ENCODE measurements at places on chromosomes 11 and 22.

GRCh38 chr22:34587357-34588356, 478.3 kb upstream of the ISX start:
- no peak for DNase-seq

GRCh38 chr11:116690611-116691010, 82.2 kb downstream of the BUD13 start:
- DNase-seq, result no peak

DNA sequence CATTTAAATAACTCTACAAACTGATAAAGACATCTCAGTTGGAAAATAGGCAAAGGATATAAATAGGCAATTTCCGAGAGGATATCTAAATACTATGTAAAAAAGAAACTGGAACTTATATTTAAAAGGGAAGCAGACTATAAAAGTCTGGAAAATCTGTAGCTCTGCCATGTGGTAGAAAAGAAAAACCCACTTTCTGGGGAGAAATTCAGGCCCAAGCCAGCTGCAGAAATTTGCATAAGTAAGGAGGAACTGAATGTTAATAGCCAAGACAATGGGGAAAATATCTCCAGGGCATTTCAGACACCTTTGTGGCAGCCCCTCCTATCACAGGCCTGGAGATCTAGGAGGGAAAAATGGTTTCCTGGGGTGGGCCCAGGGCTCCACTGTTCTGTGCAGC, 97.8 kb upstream of the ZBED5 start:
- DNase-seq, result no peak

GRCh38 chr11:9861860-9862725, 198.2 kb downstream of the SWAP70 start:
- DNase-seq, result peak; percentile 3

DNA sequence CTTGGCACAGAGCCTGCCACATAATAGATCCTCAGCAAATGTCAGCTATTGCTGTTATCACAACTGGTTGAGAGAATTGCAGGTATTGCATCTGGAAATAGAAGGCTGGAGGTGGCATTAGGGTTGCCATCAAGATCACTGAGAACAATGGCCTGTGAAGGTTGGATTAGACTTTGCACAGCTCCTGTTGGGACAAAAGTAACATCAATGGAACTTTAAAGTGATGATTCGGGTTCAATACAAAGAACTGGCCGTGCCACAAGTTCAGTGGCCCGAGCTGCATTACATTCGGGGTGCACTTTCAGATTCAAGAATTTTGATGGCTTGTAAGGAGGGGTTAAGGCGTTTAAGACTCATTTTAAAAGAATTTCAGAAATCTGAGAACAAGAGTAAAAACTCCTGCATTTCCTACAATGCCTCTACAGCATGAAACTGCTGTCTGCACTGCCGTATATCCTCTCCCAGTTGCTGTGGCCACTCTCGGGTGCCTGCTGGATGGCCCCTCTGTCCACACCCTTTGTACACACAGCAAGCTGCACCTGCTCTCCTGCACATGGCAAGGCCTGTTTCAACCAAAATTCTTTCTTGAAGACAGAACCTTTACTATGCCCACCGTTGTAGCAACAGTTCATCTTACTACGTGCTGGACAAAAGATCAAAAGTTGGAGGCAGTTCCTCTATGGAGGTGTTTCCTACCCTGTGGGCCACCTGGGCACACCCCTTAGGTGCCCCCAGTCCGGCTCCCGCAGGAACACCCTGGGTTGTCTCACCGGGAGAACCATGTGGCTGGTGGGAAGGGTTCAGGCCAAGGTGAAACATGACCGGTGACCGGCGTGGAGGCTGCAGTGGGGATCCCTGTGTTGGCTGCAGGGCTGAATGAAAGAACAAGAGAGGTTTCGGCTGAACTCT, 17.5 kb upstream of the SHANK2 start:
- no peak for DNase-seq

DNA sequence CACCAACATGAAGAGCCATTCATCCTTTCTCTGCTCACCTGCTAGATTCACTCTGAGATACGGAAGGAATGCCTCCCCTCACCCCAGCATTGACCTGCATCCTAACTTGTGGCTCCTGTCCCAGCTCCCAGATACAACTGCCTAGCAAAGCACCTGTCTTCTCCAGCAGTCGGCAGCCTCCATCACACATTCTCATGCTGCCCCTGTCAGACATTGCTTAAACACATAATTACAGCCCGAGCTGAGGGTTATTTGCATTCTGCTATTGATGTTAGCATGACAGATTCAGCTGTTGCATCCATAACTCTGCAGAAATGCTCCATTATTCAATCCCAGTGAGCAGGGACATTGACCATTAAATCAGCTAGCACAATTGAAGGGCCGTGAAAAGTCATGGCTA, 184.4 kb upstream of the NARS2 start:
- DNase-seq, result no peak

DNA sequence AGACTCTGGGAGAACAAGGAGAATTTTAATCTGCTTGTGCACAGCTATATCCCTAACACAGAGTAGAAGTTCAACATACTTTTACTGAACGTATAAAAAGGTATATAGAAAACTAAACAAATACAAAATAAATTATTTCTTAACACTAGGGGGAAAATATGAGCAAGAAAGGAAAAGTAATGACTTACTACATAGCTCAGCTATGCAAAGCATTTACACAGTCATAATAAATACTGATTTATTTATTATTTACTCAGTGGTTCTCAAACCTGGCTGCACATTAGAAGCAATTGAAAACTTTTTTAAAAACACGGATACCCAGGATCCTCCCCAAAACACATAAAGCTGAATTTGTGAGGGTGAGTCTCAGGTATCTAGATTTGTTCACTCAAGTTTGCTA, 182.5 kb downstream of the TTC28 start:
- DNase-seq, result no peak

- DNase-seq, result no peak
These were observed 93.5 kb downstream of the DBX1 start for GRCh38 chr11:20066783-20067156.

DNA sequence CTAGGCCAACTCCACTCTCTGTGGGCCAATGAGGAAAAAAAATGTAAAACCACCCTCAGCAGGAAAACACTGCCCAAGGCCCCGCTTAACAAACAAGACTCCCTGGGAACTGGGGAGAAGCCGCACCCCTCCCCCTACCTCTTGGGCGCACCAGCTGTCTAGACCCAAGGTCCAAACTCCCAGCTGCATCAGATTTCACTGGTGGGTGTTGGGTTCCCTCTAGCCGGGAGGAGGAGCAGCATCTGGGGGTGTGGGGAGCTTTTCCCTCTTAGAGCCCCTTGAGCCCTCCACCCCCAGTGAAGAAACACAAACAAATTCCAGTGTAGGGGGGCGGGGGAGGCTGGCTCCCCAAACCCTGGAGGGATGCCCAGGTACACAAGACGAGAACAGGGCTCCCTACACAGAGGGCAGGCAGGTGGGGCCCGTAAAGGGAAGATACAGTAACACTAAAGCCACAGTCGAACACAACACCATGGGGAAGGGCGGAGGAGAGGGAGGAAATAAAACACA, 64.9 kb downstream of the NECTIN1 start:
- DNase-seq, result no peak

DNA sequence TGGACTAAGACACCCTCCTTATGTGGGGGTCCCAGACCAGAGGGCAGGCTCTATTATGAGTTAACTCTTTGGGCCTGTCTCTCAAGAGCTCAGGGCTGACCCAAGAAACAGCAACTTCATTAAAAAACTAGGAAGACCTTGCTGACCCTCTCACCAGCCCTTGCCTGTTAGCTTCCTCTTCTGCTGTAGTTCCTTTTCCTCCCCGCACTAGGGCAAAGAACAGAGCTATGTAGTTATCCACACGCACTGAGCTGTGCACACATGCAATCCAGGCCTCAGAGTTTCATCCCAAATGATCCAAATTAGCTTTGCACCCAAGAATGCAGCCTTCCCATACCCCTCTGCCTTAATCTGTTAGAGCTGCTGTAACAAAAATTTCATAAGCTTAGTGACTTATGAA, 539.6 kb upstream of the CADM1 start:
- DNase-seq, result no peak

GRCh38 chr11:85281550-85281949, 345.6 kb downstream of the DLG2 start:
- no peak for DNase-seq

DNA sequence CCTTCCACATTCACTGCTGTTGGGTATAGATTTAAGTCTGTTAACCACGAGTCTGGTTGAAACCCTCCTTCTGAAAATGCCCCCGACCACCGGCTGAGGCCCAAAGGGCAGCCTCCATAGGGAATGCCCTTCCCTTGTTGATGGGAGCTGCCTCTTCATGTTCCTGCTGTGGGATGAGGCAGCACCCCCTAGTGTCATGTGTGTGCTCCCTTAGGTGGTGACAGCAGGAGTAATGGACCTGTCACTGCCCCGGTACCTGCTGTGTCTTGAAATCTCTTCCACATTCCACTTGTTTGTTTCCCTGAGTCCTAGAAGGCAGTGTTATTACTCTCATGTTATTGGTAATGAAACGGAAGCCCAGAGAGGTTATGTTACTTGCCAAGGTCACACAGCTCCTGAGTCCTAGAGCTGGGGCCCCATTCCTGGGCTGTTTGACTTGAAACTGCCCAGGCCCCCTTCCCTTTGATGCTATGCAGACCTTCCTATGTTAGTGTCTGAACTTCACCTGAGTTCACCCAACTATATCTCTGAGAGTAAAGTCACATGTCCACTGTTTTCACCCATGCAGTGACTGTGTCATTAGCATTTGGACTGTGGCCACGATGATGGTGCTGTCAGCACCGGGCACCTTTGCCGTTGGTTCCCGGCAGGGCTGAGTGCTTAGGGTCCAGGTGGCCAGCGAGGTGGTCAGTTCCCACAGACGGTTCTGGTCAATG, 234.3 kb downstream of the TBC1D22A start:
- no peak for DNase-seq

GRCh38 chr11:11439591-11439990, 86.5 kb upstream of the CSNK2A3 start:
- DNase-seq, result no peak

DNA sequence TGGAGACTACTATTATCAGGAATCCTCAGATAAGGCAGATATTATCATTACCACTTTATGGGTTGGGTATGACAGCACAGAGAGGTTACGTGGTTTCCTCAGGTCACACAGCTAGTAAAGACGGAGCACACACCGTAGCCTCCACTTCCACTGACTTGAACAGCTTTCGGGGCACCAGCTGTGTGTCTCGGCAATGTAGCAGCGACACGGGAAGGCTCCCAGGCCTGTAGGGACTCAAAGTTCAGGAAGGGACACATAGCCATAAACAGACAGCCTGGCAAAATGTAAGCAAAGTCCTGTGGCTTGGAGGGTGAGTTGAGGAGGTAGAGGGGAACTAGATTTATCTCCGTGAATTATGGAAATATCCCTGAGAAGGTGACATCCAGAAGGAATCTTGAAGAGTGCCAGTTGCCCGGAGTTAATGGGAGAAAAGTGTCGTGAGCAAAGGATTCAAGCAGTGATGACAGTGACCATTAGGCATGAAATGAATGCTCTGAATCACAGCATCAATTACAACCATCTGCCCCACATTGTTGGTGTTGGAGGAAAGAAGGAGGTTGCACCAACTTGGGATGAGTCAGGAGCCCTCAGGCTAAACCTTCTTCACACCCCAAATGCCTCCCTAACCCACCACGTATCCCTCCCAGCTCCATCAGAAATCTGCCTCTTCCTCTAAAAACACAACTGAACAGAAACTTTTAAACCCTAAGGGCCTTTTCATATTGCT, 106.7 kb upstream of the ASPHD2 start:
- DNase-seq, result no peak

- no peak for DNase-seq
These were observed 32.7 kb upstream of the TXNRD2 start for GRCh38 chr22:19974268-19974861.

GRCh38 chr11:111520560-111520959, 6.0 kb downstream of the HOATZ start:
- DNase-seq, result no peak

- DNase-seq, result no peak
These were observed 25.8 kb downstream of the USP35 start for GRCh38 chr11:78214331-78215194.

DNA sequence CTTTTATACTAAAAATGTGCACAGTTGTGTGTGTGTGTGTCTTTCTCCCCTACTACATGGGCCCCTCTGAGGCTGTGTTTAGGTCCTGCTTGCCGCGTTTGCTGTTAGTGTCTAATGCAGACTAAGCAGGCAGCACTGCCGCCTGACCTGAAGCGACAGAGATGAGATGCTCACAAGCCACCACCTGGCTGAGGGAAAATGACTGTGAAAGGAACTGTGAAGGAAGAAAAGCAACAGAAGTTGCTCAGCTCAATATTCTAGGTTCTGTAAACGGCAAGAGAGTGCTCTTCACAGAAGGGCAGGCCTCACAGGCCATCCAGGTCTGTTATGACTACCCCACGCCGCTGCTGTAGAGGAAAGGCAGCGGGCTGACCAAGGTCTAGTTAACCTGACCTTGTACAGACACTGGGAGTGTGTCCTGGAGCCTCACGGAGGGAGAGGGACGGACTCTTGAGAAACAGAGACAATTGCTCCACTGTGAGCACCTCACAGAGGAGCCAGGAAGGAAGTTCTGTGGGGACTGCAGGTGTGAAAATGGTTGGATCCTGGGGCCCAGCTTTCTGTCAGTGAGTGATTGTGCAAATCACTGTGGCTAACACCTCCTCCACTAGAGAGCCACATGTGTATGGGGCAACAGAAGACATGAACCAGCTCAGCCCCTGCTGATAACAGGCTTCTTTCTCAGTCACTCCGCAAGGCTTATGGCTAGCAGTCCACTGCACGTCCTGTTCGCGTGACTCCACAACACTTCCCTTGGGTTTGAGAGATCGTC, 31.3 kb upstream of the YPEL1 start:
- DNase-seq, result no peak

GRCh38 chr11:19345519-19345847, 104.7 kb upstream of the E2F8 start:
- no peak for DNase-seq

DNA sequence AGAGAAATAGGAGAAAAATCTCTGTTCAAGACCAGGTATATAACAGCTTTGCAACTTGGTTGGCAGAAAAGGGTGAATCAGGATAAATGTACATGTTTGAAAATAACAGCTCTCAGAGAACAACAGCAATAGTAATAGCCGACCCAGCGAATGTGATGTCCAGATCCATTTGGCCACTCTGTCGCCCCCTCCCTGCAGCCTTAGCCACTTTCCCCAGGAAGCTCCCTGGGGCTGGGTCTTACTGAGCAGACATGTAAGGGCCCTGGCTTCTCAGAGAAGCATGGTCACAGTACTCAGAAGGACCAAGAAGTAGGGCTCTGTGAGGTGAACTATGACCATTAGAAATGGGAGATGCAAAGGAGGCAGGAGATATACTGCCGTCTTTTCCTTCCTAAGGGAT, 154.1 kb upstream of the SNX19 start:
- DNase-seq, result no peak

DNA sequence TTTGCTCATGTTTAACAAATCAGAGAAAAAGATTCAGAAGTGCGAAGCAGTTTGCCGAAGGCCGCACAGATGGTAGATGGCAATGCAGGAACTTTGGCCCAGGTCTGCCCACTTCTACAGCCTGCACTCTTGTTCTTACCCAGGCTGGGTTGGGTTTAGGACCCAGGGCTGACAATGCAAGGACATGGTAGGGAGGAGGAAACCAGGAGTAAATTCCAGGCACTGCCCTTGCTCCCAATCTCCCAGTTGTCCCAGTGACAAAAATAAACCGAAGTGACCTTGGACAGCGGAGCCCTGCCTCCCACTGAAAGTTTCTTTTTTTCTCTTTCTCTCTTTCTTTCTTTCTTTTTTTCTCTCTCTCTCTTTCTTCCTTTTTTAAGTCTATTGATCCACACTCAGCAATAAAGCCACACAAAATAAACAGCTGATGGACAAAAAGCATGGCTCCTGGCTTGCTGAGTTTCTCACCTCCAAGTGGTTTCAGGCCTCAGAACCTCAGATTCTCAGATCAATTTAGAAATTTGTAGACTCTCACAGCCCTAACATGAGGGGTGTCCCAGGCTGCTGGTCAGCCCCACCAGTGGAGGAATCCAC, 33.5 kb upstream of the FCHSD2 start:
- no peak for DNase-seq

Data from activated naive CD4-positive, alpha-beta T cell (primary cell).